ENCODE measurements at places on chromosomes 2 and 18. TPM values are rescaled to one million over a fixed set of nuclear protein-coding genes. Genes with fewer than 3 reads are reported as not detected.

The MYCN gene
- 4.9 TPM for total RNA-seq

The RBKS gene
- total RNA-seq: 0.86 TPM

The CD207 gene
- total RNA-seq: not detected

The PRKAG3 gene
- not detected for total RNA-seq

The ATP8B1 gene
- 80.7 TPM for total RNA-seq

The HRH4 gene
- total RNA-seq: 0.10 TPM

The SCN3A gene
- not detected for total RNA-seq

The ACKR3 gene
- 11.8 TPM for total RNA-seq

The DLX1 gene
- 0.29 TPM for total RNA-seq

The RPS27A gene
- total RNA-seq: 954 TPM

The GPR39 gene
- total RNA-seq: 0.10 TPM

The CFAP65 gene
- not detected for total RNA-seq

The NOSTRIN gene
- total RNA-seq: 0.65 TPM

The TCF7L1 gene
- 8.3 TPM for total RNA-seq

The CPO gene
- 0.19 TPM for total RNA-seq

The RAB17 gene
- total RNA-seq: 9.5 TPM

The PIKFYVE gene
- total RNA-seq: 39.1 TPM

The LRRTM4 gene
- not detected for total RNA-seq

The KDM3A gene
- total RNA-seq: 31.0 TPM

The STK17B gene
- 12.4 TPM for total RNA-seq

The PAIP2B gene
- total RNA-seq: 0.33 TPM

The COL5A2 gene
- total RNA-seq: 107 TPM

The NEU2 gene
- not detected for total RNA-seq

The BCL2 gene
- 0.98 TPM for total RNA-seq

The UGT1A9 gene
- not detected for total RNA-seq

The FOXD4L1 gene
- total RNA-seq: not detected

Measured in vein endothelial cell (primary cell).